Endothelial cell (in vitro differentiated cells): ENCODE measurements at places on chromosomes 5 and 9. TPM values are rescaled to one million over a fixed set of nuclear protein-coding genes. Genes with fewer than 3 reads are reported as not detected.
A peak's percentile ranks its signal among the peaks of the same experiment; 100 is the strongest.

Gene UGT3A2
- 7.2 TPM for total RNA-seq

DNA sequence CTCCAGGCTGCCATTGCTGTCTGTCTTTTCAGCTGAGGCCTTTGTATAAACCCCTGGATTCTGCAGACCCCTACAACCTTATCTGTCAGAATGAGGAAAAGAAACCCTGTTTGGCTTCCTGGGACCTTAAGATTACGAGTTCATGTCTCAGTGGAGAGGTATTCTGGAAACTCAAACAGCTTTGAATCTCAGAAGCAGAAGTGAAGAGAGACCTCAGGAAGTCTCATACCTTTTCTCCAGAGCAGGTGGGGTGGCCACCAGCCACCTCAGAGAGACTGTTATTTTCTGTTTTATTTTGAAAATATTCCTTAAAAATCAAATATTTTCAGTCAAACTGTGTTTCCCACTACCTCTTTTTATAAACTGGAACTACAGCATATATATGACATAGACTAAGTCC, 457.5 kb downstream of the TMEM232 start:
- no peaks in the 10 kb centered on the region for H3K27me3 ChIP-seq
- H3K27ac ChIP-seq, result no peak overlapping the region
- DNase-seq, result no peak
- no peaks in the 10 kb centered on the region for H3K36me3 ChIP-seq
- no peaks in the 10 kb centered on the region for H3K4me1 ChIP-seq

Gene IL3
- total RNA-seq, result not detected

Gene CMYA5
- 0.36 TPM for total RNA-seq

- peaks cover 64% of the 10 kb centered on the region for H3K4me1 ChIP-seq
- peaks cover 17% of the 10 kb centered on the region for H3K36me3 ChIP-seq
- no peak for DNase-seq
- peak overlapping the region; percentile 1 for H3K4me3 ChIP-seq
These were observed 4.5 kb upstream of the MSMP start for GRCh38 chr9:35758475-35759050.

DNA sequence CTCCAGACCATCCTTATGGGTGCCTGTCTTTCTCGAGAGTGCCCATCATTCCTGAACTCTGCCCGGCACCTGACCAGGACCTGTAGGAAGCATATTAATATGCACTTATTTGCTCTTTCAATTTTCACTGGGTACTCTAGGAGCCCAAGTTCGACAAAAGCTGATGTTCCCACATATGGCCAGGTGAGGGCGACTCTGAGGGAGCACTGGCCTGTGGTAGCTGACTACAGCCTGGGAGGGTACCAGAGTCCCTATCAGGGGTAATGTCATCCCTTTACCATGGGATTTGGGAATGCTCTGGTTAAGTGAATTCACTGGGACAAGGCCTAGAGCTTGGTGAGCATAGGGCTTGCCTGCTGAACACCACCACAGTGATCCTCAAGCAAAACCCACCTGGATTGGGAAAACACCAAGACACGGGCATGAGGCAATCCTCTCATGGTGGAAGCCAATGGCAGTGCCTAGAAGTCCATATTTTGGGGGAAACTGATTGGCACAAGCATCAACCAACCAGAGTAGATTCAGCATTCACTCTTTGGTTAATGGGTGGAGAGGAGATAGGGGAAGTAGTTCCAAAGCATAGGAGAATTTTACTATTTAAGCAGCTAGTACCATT, 112.2 kb downstream of the MTX3 start:
- H3K4me3 ChIP-seq, result no peak overlapping the region
- DNase-seq, result peak; percentile 44
- H3K27ac ChIP-seq, result no peak overlapping the region
- peaks cover 4% of the 10 kb centered on the region for H3K4me1 ChIP-seq
- H3K27me3 ChIP-seq, result no peaks in the 10 kb centered on the region

GRCh38 chr5:1542781-1543180, 19.0 kb upstream of the LPCAT1 start:
- peaks cover 21% of the 10 kb centered on the region for H3K27me3 ChIP-seq
- H3K36me3 ChIP-seq, result peaks cover 4% of the 10 kb centered on the region
- no peak overlapping the region for H3K27ac ChIP-seq

- H3K4me3 ChIP-seq, result no peak overlapping the region
- no peak overlapping the region for H3K27ac ChIP-seq
- peaks cover 2% of the 10 kb centered on the region for H3K27me3 ChIP-seq
- peaks cover 12% of the 10 kb centered on the region for H3K4me1 ChIP-seq
- DNase-seq, result no peak
These were observed 151.4 kb downstream of the MAST4 start for GRCh38 chr5:66747607-66748006.
